ENCODE measurements at places on chromosomes 1 and 21. TPM values are rescaled to one million over a fixed set of nuclear protein-coding genes. Genes with fewer than 3 reads are reported as not detected.

Gene FMO2
- total RNA-seq = 392 TPM

Gene HFM1
- 0.64 TPM for total RNA-seq

Gene NUP210L
- total RNA-seq = 2.1 TPM

Gene NTNG1
- 12.6 TPM for total RNA-seq

Gene HES5
- 1.5 TPM for total RNA-seq

Gene KDM1A
- total RNA-seq = 35.8 TPM

Gene MSH4
- 0.96 TPM for total RNA-seq

Gene LCE2B
- total RNA-seq = not detected

Gene PPFIA4
- total RNA-seq = 1.3 TPM

Gene FAM131C
- total RNA-seq = not detected

Gene LCE2A
- not detected for total RNA-seq

Gene ADAMTSL4
- 99.2 TPM for total RNA-seq

Gene INAVA
- 9.0 TPM for total RNA-seq

Gene ZNF648
- not detected for total RNA-seq

Gene PSMG1
- total RNA-seq = 21.4 TPM

Gene FCRL6
- total RNA-seq = 3.2 TPM

Gene FBXO28
- 24.9 TPM for total RNA-seq

Gene GBP3
- 46.6 TPM for total RNA-seq

Gene ACTA1
- total RNA-seq = not detected

Gene CFAP107
- not detected for total RNA-seq

Gene UMODL1
- total RNA-seq = 0.49 TPM

Gene SPEN
- total RNA-seq = 53.1 TPM

Gene TTC39A
- total RNA-seq = 42.1 TPM
